ENCODE measurements at places on chromosomes 6 and 20.

DNA sequence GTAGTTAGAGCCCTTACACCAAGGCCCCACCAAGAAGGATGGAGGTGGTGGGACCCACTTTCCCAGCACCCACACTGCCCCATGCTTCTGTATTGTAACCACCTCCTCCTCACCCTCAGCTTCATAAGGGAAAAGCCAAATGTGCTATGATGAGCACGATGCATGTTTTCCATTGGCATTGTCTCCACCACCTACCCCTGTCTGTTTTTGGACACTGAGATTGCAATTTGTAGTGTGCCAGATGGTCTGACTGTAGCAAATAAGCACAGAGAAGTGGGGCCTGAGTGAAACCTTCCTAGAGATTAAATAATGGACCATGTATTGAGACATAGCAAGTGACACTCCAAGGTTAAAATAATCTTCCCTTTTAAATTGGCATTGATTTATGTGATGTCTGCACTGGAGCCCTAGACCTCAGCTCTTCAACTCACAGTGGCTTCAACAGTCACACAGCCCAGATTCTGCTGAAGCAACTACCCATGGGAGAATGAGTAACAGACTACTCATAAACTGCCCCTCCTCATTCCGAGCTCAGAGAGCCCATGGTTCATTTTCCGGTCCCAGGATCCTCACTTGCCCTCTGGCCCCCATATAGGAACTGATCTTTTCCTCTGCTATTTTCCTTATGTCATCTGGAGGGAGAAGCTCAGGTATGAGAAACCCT is 177.9 kb downstream of the COL9A1 start:
- no peak for DNase-seq

DNA sequence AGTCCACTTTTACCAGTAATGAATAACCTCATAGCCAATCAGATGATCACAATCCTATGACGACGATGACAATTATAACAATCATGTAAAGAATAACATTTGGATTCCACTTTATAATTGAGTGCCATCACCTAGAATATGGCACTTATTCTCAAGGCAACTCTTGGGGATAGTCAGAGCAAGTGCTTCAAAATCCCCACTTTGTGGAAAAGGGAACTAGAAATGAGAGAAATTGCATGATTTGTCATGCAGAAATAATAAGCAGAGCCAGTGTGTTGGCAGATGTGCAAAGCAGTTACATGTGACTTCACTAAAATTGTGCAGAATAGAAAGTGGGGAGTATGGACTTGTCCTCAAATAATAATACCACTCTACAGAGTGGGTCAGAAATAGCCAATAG is 41.3 kb downstream of the FRK start:
- DNase-seq, result no peak

DNA sequence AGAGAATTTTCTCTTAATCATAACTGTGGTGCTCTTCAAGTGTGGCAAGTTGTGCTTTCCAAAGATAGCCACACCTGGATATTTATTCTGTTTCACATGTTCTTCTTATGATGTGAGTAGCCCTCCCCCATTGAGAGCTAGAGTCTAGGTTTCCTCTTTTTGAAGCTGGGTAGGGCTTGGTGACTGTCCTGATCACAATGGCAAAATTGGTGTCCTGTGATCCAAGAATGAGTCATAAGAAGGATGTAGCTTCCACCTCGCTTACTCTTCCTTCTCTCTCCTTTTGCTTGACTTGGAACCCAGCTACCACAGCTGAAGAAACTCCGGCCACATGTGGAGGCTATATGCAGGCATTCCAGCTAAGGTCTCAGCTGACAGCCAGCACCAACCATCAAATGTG is 7.4 kb upstream of the IGF2R start:
- DNase-seq, result no peak

DNA sequence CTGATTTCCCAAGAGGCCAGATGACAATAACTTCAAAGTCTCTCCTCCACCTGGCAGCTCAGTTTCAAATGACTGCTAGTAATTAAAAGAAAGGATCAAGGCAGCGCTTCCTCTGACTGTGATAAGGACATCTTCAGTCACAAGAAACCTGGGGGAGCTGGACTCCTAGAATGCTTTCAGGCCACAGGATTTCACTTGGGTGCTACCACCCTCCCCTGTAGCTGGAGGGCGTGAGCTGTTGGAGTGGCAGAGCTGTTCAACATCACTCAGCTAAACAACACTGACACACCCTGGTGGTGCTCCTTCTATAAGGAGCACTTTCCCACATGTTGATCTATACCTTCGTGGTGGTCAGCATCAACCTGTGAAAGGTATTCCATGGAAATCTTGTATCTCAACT is 2.2 kb upstream of the CNR1 start:
- DNase-seq, result no peak

DNA sequence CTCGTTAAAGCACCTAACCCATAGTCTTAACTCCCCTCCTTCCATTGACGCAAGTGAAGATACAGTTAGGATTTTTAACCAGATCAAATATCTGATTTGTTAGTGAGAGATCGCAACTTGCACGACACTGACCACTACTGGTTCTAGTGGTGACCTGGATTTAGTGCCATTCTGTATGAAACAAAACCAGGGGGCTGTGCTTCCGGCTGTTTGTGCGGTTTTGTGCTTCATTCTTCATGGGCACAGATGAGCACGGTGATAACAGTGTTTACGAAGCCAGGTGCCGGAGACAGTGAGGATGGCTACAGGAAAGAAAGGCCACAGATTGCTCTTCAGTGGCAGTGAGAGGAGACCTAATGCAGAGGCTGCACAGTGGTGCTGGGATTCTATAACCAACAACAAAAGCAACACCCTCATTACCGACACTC is 75.5 kb downstream of the NOL4L start:
- DNase-seq, result peak; percentile 22

- DNase-seq, result no peak
These were observed 6.1 kb downstream of the SLC32A1 start for GRCh38 chr20:38730167-38730988.

DNA sequence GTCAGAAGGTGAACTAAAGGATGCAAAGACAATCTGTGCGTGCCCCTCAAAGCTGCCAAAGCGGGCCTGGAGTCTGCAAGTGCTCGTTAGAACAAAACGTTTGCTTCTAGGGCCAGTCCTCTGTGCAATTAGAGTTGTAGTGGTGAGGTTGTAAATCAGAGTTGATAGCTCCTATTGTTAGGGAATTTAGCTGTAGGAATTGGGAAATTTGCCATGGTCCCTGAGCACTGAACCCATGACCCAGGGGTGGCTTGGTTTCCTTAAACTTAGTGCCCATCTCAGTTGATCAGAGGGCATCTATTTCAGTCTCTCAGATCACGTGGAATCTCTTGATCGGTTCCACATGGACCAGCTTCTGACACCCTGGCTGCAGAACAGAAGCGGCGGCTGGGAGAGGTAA is 18.8 kb upstream of the RPS6KA2 start:
- DNase-seq, result no peak

DNA sequence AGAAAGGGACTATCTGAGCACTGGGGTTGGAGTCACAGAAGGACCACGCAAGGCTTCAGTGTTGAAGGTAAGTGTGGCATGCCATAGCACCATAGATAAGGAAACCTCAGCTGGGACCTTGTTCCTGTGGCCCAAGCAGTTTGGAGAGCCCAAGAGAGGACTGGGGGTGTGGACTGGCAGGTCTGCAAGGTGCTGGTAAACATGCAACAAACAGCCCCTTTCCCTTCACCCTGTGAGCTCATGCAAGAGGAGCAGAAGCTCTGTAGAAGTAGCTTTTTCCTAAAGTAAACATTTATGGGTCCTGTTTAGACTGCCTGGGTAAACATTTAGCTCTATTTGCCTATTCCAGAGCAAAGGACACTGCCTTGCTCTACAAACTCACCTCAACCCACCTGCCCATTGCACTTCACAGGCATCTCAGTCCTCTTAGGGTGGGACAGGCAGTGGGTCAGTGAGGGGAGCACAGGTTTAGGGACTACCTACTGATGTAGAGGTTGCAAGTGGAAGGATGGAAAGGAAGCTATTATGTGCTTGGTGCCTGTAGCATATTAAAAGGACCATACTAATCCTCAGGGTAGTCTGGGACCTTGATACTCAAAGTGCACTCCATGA is 12.0 kb downstream of the ZSCAN31 start:
- DNase-seq, result no peak

- DNase-seq, result no peak
These were observed 132.4 kb upstream of the SYNDIG1 start for GRCh38 chr20:24337069-24337468.

DNA sequence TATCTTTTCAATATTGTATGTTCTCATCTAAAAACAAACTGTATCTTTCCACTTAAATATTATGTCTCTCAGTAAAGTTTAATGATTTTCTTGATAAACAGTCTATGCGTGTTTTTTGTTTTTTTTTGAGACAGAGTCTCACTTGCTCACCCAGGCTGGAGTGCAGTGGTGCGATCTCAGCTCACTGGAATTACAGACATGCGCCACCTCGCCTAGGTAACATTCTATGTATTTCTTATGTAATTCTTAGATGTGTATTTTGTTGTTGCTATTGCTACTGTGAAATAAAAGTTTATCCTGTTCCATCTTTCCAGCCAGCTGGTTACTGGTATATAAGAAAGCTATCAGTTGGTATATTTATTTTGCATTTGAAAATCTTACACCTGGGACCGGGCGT is 29.4 kb downstream of the ABHD12 start:
- DNase-seq, result no peak

GRCh38 chr6:85677234-85677956 is 34.7 kb upstream of the SYNCRIP start:
- no peak for DNase-seq

DNA sequence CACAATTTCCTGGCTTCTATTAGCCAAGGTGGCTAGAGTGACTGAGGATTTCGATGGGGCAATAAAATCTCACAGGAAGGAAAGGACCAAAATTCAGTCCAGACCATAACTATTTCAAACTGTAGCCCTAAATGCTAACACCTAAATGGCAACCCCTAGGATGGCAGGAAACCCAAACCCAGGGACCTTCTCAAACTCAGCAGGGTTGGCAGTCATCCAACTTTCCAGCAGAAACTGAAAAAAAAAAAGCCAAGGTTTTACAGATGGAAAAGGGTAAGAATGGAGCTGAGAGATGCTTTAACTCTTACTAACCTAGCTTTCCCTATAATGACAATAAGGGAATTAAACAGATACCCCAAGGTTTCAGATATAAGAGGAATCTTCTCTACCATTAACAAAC is 10.5 kb downstream of the IBTK start:
- no peak for DNase-seq

DNA sequence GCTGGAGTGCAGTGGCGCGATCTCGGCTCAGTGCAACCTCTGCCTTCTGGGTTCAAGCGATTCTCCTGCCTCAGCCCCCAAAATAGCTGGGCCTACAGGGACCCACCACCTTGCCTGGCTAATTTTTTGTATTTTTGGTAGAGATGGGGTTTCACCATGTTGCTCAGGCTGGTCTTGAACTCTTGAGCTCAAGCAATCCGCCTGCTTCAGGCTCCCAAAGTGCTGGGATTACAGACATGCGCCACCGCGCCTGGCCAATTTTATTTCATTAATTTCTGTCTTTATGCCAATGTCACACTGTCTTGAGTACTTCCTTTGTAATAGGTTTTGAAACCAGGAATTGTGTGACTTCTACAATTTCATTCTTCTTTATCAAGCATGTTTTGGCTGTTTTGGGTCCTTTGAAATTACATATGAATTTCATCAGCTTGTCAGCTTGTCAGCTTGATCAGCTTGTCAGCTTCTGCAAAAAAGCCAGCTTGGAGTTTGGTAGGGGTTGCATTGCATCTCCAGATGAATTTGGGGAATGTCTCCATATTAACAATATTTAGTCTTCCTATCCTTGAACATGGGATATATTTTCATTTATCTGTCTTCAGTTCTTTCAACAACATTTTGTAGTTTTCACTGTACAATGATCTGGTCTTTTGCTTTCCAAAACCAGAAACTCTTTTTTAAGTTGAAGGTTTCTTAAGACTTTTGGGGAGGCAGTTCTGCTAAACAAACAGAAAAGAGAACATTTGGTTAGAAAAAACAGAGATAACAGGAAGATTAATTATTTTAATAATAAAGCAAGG is 20.8 kb downstream of the ZFAND3 start:
- no peak for DNase-seq

DNA sequence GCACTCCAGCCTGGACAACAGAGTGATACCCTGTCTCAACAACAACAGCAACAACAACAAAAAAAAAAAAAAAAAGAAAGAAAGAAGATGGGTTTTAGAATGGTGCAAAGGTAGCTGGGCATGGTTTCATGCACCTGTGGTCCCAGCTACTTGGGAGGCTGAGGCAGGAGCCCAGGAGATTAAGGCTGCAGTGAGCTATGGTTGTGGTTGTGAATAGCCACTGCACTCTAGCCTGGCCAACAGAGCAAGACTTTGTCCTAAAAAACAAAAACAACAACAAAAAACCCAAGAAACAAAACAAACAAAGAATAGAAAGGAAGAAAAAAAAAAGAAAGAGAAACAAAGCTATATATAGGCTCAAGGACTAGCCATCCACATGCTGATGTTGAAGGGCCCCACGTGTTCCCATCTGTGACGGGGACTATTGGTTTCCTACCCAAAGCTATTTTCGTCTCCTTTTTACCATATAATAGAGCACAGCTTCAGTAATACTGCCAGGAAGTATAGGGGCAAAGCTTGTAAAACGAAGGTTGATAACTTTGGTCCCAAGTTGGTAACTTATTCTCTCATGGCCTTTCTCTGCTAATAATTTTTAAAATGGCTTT is 7.9 kb upstream of the EEF1E1 start:
- no peak for DNase-seq

DNA sequence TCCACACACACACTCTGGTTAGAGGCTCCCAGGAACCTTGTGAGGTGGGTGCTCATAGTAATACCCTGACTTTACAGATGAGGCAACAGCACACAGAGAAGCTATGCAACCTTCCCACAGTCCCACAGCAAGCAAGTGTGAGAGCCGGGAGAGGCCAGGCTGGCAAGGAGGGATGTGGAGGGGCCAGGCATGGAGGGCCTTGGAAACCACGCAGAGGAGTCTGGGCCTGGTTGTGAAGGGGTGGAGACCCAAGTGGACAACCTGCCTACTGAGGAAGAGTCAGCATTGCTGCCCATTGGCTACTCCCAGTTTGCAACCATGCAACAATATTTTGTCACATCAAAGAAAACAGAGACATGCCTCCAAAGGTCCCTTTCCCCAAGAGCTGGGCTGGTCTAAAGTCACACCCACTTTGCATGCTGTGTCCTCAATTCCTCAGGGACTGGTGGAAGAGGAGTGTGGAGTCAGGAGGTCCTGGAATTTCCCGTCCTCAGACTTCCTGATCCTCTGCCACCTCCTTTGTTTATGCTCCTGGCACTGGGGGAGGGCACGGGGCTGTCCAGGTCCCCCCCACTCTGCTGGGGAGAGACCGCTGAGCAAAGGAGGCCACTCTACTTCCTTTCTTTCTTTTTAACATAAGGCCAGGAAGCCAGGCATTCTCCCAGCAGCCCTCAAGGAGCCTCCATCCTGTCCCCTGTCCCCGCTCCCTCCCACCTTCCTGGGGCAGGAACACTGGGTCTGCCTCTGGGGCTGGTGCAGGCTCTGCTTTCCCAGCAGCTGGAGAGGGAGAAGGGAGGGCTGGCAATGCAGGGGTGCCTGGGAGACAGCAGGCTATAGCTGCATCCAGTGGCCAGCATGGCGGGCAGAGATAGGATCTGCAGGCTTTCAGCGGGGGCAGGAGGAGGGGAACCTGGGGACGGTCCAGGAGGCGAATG is 68.3 kb downstream of the NOL4L start:
- DNase-seq, result no peak

Measured in activated T-helper 9 cell treated with anti-CD3 and anti-CD28 coated beads, Interleukin-2, amount 50 U/mL, for 16 hours (primary cell).